Fibroblast of villous mesenchyme (primary cell): ENCODE measurements at places on chromosomes 6 and 20. TPM values are rescaled to one million over a fixed set of nuclear protein-coding genes. Genes with fewer than 3 reads are reported as not detected.

GRCh38 chr6:167796192-167796981 is 30.3 kb upstream of the AFDN start:
- no peak for DNase-seq

SRPK1 gene
- 49.0 and 61.7 TPM in 2 replicates for total RNA-seq

- DNase-seq, result no peak
Observed at GRCh38 chr20:31488115-31488514, 13.0 kb downstream of the REM1 start.

GRCh38 chr6:46882645-46883044 is 39.1 kb downstream of the ADGRF5 start:
- no peak for DNase-seq

WFDC2 gene
- total RNA-seq, result not detected in 2 replicates

DDO gene
- total RNA-seq, result 1.9 and 3.9 TPM in 2 replicates

DNA sequence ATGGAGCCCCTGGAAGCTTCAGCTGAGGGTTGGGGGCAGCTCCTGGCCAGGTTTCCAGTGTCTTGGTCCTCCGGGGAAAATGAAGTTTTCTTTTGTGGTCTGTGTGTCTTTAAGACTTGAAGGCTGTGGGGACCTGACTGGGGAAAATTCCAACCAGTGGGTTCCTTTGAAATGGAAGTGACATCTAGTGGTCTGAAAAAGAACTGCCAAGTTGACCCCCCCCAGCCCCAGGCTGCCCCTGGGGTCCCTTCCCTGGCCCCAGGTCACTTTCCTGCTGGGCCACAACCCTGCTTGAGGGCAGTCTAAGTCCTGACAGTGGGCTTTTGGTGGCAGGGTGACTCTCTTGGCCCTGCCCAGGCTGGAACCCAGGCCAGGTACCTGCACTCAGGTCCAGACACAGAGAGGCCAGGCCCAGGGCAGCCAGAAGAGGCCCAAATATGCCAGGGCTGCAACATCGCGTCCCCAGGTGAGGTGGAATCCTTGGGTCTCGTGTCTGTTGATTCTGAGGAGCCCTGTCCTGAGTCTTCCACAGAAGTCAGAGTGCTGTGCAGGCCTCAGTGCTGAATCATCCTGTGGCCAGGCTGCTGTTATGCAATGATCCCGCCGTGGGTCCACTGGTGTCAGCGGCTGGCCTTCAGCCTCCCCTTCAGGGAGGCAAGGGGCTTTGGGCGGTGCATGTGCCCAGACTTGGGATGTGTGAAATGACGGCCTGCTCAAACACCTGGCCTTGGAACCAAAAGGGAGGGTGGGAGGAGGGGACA is 68.4 kb downstream of the VEGFA start:
- peak; percentile 88 for DNase-seq

DNA sequence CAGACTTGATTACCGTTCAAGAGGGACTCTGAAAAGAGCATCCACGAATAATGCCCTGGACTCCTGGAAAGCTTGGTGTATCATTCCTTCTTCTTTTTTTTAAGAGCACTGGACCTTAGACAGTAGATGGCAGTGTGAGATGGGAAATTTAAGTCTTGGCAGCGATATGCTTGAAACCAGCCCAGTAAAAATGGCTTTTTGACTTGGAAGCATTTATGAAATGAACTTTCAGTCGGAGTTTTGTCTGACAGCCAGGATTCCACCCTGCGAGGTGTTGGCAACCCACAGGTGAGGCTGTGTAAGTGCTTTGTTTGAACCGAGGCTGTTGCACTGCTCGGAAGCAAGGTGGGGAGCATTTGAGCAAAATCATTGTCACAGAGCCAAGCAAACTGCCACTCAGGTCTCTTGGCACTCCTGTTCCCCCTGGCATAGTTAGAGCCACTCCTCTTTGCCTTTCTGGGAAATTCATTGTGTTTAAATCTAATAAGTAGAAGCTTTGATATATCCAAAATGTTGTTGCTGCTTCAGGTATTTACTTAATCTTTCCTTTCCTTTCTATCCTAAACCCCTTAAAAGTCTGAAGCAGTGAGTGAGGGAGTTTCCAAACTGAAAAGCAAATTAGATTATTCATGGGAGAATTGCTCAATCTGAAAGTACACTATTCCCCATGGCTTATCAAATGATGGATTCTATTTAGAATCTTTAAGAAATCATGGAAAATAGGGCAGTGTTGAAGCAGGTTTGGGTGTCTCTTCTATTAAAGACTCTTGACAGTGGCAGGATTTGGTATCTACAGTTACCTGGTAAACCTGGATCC is 272.8 kb upstream of the SLC35B3 start:
- DNase-seq, result peak; percentile 2

DNA sequence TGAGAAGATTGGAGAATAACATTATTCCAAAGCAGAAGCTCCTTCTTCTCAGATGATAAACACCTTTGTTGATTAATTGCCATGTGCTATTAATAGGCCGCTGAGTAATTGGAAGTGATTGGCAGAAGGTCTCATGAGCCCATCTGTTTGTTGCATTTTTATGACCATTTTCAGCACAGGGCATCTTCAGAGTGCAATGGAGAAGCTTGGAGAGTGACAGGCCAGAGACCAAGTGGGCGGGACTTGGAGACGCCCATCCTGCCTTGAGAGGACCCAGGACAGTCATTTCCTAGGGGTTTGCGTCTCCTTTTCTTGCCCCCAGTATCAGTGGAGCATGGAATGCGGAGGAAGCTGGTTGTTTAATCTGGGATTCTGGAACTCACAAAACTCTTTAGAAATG is 89.5 kb downstream of the CDH4 start:
- DNase-seq, result no peak

LRP11 gene
- 97.2 and 97.6 TPM in 2 replicates for total RNA-seq

GRCh38 chr6:157099912-157100593 is 223.3 kb downstream of the TMEM242 start:
- no peak for DNase-seq

GRCh38 chr6:42984924-42985475 is 630 bp downstream of the PPP2R5D start:
- peak; percentile 34 for DNase-seq

GRCh38 chr6:29477923-29478450 is 9.8 kb downstream of the MAS1L start:
- no peak for DNase-seq

LY86 gene
- total RNA-seq, result not detected in 2 replicates

GFRAL gene
- not detected in 2 replicates for total RNA-seq

DNA sequence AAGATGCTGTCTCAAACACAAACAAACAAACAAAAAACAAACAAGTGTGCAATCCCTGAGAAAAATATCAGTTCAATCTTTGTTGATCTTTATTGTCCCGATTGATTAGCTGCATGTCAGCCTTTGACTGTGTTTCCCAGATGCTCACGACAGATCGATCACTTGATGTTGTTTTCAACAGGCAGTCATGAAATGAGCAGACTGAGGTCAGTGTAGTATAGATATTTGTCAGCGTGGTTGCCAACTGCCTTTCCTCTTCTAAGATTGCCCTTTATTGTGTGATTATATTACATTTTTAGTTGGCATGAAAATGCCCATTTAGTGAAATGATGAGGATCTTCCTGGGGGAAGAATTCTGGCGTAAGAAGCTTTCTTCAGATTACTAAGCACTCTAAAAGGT is 25.6 kb downstream of the UTRN start:
- DNase-seq, result no peak

KHDRBS2 gene
- not detected in 2 replicates for total RNA-seq

DNA sequence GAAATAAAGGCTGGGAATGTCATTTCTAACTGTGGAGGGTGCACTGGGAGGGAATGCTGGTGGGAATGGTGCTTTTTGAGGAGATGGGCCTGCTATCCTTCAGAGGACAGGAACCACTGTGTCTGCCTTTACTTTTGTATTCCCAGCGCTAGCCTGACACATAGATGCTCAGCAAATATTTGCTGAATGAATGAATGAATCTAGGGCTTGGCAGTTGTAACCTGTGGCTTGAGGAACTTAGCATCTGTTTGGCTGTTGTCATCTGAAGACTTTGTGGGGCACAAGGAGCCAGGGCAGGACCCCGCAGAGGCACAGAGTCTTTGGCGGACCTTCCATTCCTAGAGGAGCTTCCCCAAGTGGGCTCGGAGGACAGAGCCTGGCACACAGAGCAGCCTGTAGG is 6.1 kb downstream of the TOX2 start:
- DNase-seq, result no peak

GRCh38 chr6:64672651-64673050 is 1034.4 kb downstream of the EYS start:
- DNase-seq, result peak; percentile 69

ADGRF5 gene
- 0.86 and 6.1 TPM in 2 replicates for total RNA-seq

BPI gene
- not detected in 2 replicates for total RNA-seq

ZNF334 gene
- total RNA-seq, result 1.9 and 2.6 TPM in 2 replicates

- DNase-seq, result peak; percentile 36
Observed at GRCh38 chr20:59938696-59939051, 1.4 kb downstream of the PPP1R3D start.

DNA sequence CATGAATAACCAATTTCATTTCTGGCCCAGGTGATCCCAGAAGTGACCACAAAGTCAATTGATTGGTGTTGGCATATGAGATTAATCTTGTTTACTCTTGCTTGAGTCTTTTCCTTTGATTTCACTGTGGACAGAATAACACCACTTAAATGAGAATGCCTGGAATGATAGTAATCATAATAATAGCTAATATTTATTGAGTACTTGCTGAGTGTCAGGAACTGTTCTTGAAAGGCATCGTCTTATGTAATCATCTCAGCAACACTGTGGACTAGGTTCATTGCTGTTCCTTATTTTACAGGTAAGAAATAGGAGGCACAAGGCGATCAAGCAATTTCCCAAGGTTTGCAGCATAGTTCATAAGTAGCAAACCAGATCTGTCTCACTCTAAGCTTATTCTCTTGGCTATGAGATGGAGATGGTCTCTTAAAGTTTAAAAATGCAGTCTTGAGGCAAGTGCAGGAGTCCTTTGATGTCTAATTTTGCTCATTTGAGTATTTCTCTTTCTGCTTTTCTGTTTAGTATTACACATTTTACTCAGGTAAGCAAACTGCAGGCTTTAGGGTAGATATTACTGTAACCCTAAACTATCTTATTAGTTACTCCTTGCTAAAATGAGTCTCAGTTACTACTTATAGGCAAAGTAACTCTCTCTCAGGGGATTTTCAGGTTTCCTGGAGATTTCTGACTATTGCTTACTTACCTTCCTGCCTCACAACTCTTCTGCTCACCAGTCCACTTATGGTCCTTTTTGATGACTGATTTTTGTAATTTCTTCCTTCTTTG is 6.3 kb downstream of the ADGRG6 start:
- DNase-seq, result no peak

ARMH2 gene
- not detected in 2 replicates for total RNA-seq

- DNase-seq, result no peak
Observed at GRCh38 chr20:46583411-46584214, 33.2 kb upstream of the OCSTAMP start.

DNA sequence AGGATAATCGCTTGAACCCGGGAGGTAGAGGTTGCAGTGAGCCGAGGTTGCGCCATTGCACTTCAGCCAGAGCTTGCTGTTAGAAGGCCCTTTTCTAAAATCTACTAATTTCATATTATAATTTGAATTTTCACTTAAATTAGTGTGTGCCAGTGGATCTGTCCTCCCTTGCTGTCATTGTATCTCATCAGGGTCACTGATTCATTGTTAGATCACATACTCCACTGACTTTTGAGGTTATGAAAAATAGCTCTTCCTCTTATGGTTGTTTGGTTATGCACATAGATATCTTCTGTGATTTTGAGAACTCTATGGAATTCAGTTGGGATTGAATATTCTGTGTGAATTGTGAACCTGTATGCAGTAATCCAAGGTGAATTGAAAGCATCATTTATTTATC is 53.1 kb upstream of the TULP4 start:
- no peak for DNase-seq

HMGA1 gene
- 65.2 and 111 TPM in 2 replicates for total RNA-seq

BEND3 gene
- total RNA-seq, result 3.5 and 4.2 TPM in 2 replicates

GRCh38 chr6:109059571-109060021 is 35.0 kb downstream of the SESN1 start:
- peak; percentile 41 for DNase-seq

- DNase-seq, result no peak
Observed at GRCh38 chr20:50259705-50260478, 69.3 kb downstream of the CEBPB start.
